ENCODE measurements at places on chromosomes 1 and 21.

- no peak for DNase-seq
Observed at GRCh38 chr1:19153169-19153568, 56.9 kb downstream of the UBR4 start.

DNA sequence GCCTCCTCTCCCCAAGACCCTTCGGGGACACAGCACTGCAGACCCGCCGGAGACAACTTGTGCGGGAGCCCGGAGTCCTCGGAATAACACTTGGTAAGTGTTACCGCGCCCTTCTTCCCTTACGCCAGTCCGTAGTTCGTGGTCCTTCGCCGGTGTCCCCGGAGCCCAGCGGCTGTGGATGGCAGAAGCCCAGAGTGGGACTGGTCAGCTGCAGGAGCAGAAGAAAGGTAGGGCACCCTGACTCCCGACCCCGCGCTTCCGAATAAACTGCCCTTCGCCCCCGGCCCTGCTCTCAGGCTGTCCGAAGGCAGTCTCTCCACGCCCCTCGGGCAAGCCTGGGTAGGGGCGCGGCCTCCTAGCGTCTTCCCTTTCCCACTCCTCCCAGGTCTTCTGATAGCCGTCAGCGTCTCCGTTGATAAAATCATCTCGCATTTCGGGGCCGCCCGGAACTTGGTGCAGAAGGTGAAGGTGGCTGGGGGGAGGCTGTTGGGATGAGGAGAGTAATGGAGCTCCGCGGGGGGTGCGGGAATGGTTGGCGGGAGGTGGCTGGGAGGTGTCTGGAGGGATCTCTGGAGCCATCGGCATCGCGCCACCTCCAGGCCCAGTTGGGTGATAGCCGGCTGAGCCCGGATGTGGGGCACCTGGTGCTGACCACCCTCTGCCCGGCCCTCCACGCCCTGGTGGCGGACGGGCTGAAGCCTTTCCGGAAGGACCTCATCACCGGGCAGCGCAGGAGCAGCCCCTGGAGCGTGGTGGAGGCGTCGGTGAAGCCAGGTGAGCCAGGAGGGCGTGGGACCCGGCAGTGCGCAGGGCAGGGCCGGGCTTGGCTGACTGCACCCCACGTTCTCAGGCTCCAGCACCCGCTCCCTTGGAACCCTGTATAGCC, 4.3 kb downstream of the RUSC1 start:
- peak; percentile 59 for DNase-seq

- no peak for DNase-seq
Observed at GRCh38 chr1:49364676-49365075, 588.0 kb upstream of the BEND5 start.

DNA sequence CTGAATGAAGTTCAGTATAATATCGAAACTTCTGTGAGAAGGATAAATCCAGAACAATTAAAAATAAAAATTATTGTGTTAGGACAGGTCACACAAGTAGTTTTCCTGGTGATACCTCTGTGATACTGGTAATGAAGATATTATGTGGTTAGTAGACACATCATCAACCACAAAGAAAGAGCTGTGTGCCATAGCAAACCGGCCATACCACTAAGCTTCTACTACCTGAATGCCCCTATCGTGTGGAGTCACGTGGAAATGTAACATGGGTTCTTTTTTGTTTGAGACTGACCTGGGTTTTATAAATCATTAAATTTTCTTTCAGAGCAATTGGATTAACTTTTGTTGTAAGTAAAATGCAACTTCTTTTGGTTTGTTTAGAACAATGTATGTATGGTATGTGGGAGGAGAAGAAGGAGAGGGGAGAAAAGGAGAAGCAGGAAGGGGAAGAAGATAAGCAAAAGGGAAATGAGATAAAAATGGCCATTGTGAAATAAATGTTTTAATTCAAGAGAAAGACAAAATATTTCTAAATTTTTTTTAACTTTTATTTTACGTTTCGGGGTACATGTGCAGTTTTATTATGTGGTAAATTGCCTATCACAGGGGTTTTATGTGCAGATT, 58.2 kb upstream of the LRRC8B start:
- DNase-seq: no peak

DNA sequence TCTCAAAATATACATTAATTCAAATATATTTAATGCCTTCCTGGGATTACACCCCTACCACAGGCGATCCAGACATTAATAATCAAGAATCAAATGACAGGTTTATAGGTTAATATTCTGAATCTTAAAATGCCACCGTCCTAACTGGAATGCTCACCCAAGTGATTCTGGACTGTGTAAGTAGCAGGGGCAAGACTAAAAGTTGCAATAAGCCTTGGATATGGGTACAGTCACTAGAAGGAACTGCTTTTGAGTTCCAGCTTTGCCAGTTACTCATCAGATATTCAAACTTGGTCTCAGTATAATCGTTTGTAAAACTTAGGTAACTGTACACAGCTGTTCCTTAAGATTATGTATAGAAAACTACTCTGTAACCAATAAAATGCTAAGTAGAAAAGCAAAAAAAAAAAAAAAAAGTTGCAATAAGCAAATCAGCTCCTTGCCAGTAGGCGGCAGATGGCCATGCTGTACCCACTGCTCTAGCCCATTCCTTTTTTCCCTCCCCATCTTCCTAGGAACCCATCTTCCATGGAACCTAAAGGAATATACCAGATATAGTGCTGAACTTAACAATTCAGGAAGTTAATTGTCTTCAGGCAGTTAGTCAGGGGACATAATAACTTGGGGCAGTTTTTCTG, 10.5 kb downstream of the RO60 start:
- DNase-seq: no peak

DNA sequence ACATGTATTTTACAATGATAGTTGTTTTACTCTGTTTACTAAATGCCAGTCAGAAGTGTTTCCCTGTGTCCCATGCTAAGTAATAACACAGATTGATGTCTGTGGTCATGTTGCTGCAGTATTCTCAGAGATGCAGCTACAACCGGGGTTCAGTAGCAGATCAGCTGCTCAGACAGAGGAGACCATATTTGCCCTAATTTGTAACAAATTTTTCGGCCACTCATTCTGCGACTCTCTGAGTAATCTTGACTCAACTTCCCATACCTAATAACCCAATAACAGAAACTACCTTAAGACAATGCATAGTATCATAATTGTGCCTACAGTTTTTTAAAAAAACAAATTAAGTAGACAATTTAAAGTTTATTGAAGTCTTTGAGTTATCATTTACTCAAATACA, 32.6 kb downstream of the NIBAN1 start:
- no peak for DNase-seq

DNA sequence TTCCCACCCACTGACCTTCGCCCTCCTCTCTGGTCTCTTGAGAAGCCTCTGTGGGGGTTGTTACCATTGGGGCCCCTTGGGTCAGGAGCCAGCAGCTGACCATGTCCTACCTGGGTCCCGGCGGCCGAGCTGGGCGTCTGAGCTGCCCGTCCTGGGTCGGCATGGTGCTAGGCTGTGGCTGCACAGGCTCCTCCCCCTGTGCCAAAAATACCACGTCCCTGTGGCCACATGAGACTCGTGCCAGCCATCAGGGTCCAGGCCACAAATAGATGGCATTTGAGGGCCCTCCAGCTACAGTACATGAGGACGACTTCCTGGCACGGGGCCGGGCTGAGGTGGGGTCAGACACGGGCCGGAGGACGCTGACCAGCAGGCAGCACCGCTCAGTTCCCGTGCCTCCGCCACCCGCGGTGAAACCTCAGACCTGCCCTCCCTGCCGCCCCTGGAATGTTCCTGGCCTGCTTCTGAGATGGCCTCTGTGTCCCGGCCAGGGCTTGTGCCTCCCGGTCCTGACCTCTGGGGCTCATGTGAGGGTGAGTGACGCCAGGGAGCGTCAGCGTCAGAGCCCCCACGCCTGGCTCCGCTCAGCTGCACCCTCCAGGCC, at the start of gene PERM1:
Gene PERM1 (minus strand): TSS at position 139 of the 604 bp plus-strand sequence. CDS start 1,064 bp downstream, outside the sequence.
- no peak for DNase-seq

GRCh38 chr21:43854773-43855633, 10.0 kb upstream of the AGPAT3 start:
- no peak for DNase-seq

DNA sequence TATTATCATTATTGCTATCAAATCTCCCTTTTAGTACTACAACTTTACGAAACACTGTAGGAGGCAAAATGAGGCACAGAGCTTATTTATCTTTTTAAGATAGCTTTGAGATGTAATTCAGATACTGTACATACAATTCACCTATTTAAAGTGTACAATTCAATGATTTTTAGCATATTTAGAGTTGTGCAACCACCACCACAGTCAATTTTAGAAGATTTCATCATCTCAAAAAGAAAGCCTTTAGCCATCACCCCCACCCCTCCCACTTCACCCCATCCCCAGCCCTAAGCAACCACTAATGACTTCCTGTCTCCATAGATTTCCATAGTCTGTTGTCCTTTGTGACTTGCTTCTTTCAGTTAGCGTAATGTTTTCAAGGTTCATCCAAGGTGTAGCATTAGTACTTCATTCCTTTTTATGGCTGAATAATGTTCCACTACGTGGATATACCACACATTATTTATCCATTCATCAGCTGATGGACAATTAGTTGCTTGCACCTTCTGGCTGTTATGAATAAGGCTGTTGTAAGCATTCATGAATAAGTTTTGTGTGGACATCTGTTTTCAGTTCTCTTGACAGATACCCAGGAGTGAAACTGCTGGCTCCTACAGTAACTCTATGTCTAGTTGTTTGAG, 9.4 kb upstream of the CAPN9 start:
- DNase-seq: no peak

DNA sequence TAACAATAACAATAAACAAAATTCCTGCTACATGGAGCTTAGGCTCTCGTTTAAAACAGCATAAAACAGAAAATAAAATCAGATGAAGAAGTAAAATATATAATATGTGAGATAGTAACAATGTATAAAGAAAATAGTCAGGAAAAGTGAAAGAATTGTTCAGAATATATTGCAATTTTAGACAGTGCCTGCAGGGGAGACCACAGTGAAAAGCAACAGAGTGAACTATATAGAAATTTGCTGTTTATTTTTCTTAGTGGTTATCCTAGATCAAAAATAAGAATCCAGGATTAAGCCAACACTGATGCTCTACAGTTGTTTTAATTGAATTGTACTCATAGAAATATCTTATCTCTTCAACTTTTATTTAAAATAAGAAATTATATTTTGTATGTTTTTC, 1639.0 kb upstream of the B3GALT2 start:
- DNase-seq: no peak

DNA sequence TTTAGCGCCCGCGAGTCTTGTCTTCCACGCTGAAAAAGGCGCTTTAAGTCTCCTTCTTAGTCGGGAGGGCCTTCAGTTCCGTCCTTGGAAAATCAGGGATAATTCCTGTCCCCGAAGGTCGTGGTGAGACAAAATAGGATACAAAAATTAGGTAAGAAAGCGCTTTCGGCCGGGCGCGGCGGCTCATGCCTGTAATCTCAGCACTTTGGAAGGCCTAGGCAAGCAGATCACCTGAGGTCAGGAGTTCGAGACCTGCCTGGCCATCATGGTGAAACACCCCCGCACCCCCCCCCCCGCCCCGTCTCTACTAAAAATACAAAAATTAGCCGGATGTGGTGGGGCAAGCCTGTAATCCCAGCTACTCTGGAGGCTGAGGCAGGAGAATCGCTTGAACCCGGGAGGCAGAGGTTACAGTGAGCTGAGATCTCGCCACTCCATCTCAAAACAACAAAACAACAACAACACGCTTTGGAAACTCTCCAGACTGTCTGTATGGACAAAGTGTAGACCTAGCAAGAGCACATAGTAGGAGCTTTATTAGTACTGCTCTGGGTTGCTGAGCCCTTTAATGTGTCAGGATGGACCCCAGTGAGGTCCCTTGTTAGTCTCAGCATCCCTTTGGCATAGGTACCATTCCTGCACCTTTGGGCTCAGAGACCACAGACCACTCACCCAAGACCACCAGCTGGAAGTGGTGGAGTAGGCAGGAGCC, 790 bp upstream of the TMEM54 start:
- no peak for DNase-seq

GRCh38 chr1:173137107-173137706, 69.9 kb downstream of the TNFSF4 start:
- DNase-seq: no peak

- DNase-seq: no peak
Observed at GRCh38 chr21:46211376-46211775, 17.2 kb downstream of the LSS start.
